Stimulated activated CD8-positive, alpha-beta memory T cell treated with anti-CD3 and anti-CD28 coated beads, Interleukin-4, amount 100 ng/mL, for 24 hours (primary cell): ENCODE measurements at places on chromosomes 4 and X.

DNA sequence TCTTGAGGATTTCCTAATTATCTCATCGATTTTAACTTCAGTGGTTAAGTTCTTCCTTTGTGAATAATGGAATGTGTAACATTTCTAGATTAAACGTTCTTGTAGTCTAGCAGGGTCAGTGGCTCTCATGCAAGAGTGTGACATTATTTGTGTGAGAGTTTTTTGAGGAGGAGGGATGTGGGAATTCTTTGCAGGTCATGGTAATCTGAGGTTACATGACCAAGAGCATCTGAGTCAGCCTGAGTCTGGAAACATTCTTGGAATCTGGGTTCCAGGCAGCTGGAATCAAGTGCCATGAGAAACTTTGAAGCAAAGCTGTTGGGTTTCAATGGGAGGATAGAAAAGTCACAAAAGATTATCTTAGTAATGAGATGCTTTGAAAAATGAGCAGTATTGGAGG, 49.5 kb downstream of the GK start:
- DNase-seq: no peak

GRCh38 chr4:53713296-53713695, 122.0 kb upstream of the LNX1 start:
- no peak for DNase-seq

DNA sequence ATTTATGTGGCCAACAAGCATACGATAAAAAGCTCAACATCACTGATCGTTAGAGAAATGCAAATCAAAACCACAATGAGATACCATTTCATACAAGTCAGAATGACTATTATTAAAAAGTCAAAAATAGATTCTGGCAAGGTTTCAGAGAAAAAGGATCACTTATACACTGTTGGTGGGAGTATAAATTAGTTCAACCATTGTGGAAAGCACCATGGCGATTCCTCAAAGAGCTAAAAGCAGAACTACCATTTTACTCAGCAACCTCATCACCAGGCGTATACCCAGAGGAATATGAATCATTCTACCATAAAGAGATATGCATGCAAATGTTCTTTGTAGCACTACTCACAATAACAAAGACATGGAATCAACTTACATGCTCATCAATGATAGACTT, 478.7 kb upstream of the GALNTL6 start:
- no peak for DNase-seq

DNA sequence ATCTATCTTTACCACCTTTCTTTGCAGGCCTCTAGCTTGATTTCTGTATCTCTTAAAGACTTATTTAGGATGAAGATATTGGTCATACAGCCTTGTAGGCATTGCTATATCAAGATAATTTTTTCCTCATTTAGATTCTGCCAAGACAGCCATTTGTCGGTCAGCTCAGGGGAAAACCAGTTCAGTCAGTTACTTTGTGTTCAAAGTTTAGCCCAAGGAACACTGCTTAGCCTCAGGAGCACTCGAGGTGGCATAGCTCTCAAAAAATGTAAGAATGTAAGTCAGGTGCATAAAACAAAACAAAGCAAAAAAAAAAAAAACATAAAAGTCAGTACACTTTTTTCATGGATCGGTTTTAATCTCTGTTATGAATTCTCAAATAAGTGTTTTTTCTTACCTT, 43.4 kb downstream of the NRK start:
- no peak for DNase-seq

GRCh38 chr4:155846929-155847328, 19.1 kb downstream of the ASIC5 start:
- DNase-seq: no peak

GRCh38 chrX:71098302-71098701, 2.7 kb downstream of the FOXO4 start:
- DNase-seq: peak; percentile 61

DNA sequence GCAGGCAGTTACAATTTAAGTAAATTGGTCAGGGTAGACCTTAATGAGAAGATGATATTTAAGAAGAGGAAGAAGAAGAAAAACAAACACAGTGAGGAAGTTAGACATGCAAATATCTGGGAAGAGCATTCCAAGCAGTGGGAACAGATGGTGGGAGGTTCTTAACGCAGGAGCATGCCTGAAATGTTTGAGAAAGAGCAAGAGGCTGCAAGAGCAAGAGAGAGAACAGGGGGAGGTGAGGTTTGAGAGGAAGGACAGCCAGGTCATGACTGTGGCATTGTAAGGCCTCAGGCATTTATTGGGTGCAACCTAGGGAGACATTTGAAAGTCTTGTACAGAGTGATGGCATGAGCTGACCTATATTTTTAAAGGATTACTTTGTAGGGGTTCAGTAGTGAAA, 136.0 kb downstream of the UGT8 start:
- no peak for DNase-seq

GRCh38 chrX:148784856-148785255, 284.4 kb downstream of the AFF2 start:
- DNase-seq: no peak

- DNase-seq: no peak
These were observed 109.0 kb downstream of the ENOX2 start for GRCh38 chrX:130793975-130794374.

DNA sequence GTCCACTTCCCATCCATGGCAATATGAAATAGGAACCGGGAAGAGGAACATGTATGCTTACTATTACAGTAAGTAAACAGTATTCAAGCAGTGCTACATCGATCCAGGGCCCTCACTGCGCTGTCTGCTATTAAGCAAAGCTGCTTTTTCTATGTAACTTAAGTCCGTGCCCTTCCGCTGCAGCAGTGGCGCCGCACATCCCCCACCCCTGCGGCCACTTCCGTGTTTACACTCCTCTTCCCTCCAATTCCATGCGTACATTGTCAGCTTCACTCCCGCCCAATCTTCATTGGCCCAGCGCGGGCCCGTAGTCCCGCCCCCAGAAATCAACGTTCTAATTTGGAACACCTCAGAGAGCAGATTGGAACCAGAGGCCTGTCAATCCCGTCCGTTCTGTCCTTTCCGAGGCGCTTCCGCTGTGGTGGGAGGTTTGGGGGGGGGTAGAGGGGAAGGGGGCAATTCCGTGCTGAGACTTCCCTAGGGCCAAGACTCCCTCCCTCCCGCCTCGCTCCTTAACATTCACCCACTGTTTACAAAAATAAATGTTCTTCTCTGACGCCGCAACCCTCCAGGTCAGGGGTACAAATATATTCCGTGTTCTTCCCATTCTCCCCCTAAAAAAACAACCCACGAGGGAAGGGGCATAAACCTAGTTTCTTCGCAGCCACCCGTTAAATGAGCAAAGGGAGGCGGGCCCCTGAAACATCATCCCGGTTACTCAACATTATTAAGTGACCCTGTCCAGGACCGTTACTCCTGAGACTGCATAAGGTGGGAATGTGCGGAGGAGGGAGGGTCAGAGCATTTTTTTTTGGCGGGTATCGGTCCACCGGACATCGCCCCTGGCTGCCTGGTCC, 67.4 kb downstream of the NOCT start:
- peak; percentile 85 for DNase-seq

- no peak for DNase-seq
These were observed 53.1 kb downstream of the NDST3 start for GRCh38 chr4:118087366-118087765.

- DNase-seq: no peak
These were observed 292.5 kb downstream of the CAMK2D start for GRCh38 chr4:113469023-113469390.

DNA sequence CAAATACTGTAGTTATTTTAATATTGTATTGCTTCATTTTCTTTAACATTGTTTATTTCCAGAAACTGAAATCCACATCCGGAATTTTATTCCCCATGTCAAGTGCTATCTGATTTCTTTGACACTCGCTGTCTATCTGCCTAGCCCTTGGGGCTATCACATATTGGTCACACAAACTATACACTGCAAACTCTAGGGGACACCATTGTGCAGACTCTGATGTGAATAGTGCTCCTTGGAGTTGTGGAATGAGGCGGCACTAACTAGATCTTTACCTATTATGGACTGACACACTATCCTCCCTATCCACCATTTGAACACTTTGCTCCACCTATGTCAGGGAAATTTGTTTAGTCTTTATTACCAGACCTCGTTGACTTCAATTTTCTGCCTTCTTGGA, 534.5 kb downstream of the GLUD2 start:
- no peak for DNase-seq

GRCh38 chr4:22531311-22532019, 15.6 kb upstream of the ADGRA3 start:
- DNase-seq: no peak
